ENCODE measurements at places on chromosomes 11 and 22. TPM values are rescaled to one million over a fixed set of nuclear protein-coding genes. Genes with fewer than 3 reads are reported as not detected.

Gene APOA4
- not detected for total RNA-seq

- H3K36me3 ChIP-seq, result peaks cover 37% of the 10 kb centered on the region
- peaks cover 13% of the 10 kb centered on the region for H3K27me3 ChIP-seq
- DNase-seq, result no peak
- H3K4me3 ChIP-seq, result no peak overlapping the region
- H3K4me1 ChIP-seq, result peaks cover 38% of the 10 kb centered on the region
Observed at GRCh38 chr11:64778223-64778472, 194 bp downstream of the SF1 start.

DNA sequence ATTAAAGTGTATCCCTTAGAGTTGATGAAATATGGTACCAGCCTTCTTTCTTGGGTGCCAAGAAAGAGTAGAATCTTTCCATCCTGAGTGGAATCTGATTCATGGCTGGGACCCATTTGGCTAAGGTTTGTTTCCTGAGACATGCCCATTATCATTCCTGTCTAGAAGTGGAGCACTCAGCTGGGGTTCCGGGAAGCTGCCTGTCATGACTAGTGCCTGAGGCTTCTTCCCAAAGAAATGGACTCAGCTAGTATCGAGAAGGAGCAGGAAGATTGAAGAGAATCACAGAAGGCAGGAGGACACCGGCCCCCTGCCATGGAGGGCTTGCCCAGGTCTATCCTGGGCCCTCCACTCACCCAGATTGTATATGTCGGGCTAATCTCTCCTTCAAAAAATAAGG, 57.6 kb downstream of the KREMEN1 start:
- peaks cover 8% of the 10 kb centered on the region for H3K4me1 ChIP-seq
- DNase-seq, result no peak
- H3K27me3 ChIP-seq, result no peaks in the 10 kb centered on the region
- no peak overlapping the region for H3K4me3 ChIP-seq
- no peak overlapping the region for H3K27ac ChIP-seq
- H3K36me3 ChIP-seq, result peaks cover 4% of the 10 kb centered on the region

GRCh38 chr11:95586661-95587060, 202.9 kb downstream of the FAM76B start:
- H3K4me1 ChIP-seq, result no peaks in the 10 kb centered on the region
- H3K27ac ChIP-seq, result no peak overlapping the region
- H3K27me3 ChIP-seq, result peaks cover 3% of the 10 kb centered on the region
- H3K36me3 ChIP-seq, result no peaks in the 10 kb centered on the region

- no peak overlapping the region for H3K27ac ChIP-seq
- H3K36me3 ChIP-seq, result no peaks in the 10 kb centered on the region
- no peak overlapping the region for H3K4me3 ChIP-seq
- H3K27me3 ChIP-seq, result no peaks in the 10 kb centered on the region
- DNase-seq, result no peak
Observed at GRCh38 chr11:134921938-134922337, 509.9 kb upstream of the B3GAT1 start.

Data from endothelial cell (in vitro differentiated cells).